ENCODE measurements at places on chromosomes 4 and X. TPM values are rescaled to one million over a fixed set of nuclear protein-coding genes. Genes with fewer than 3 reads are reported as not detected.

DNA sequence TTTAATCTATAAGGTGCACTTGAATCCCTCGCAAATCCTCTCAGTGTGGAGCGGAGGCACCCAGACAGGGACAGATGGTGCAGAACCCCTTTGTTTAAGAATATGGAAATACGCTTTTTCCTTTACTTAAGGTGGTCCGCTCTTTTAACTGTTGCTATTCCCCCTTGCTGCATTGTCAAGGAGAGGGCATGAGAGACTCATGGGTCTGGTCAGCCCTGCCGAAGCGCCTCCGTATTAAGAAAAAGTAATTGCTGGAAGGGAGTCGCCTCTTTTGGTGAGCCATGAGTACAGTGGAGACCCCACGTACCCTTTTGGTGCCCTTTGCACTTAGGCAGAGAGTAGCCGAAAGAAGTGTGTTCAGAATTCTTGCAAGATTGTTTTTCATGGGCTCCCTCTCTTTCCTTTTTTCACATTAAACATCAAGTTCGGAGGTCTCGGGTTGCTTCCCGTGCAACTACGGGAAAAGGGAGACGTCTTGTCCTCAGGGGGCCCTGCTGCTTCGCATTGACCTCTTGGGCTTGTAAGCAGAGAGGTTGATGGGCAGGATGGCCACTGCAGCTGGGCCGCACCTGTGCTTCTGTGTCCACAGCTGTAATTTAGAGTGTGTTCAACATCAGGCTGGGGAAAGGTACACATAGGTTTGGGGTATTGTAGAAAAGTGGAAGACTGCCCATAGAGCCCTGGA lies 109.6 kb downstream of the SPRY1 start:
- no peak overlapping the region for H3K27ac ChIP-seq
- no peaks in the 10 kb centered on the region for H3K36me3 ChIP-seq
- H3K4me3 ChIP-seq: peak overlapping the region; percentile 67
- H3K27me3 ChIP-seq: peaks cover 24% of the 10 kb centered on the region
- H3K4me1 ChIP-seq: peaks cover 8% of the 10 kb centered on the region
- no peak for DNase-seq

DNA sequence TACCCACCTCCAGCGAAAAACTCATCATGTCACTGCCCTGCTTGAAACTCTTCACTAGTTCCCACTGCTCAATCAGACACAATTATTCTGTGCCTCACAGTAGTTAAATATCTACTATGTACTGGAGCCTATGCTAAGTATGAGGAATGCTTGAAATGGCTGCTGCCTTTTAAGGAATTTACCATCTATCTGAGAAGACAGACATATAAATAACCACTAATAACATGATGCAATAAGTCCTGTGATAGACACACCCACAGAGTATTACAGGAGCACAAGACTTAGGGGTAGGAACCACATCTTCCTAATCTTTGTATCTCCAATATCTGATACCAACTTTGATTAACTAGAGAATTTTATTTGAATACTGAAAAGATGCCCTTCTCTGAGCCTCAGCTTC lies 21.1 kb downstream of the SLC25A53 start:
- peaks cover under 1% of the 10 kb centered on the region for H3K36me3 ChIP-seq
- H3K4me1 ChIP-seq: peaks cover 21% of the 10 kb centered on the region
- no peak for DNase-seq
- no peak overlapping the region for H3K4me3 ChIP-seq

DNA sequence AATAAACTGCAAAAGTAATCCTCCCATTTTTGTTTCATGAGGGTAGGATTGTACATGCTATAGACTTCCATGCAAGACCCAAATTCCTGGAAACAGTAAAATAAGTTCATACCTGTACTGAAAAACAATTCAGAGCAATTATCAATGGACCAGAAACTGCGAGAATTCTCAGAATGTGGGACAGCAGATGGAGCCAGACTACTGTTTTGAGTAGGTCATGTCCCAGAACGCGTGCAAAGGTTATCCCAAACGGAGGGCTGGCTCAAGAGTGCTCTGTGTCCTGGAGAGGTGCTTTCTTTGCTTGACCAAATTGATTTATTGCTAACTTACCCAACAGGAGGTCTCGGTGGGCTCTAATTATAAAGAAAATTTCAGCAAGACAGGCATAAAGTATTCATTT lies 1.7 kb upstream of the MAGEH1 start:
- no peaks in the 10 kb centered on the region for H3K36me3 ChIP-seq
- H3K27ac ChIP-seq: no peak overlapping the region
- H3K4me1 ChIP-seq: peaks cover 5% of the 10 kb centered on the region
- no peak for DNase-seq
- H3K4me3 ChIP-seq: no peak overlapping the region

- H3K27me3 ChIP-seq: peaks cover 2% of the 10 kb centered on the region
- no peaks in the 10 kb centered on the region for H3K36me3 ChIP-seq
- H3K27ac ChIP-seq: no peak overlapping the region
- no peak overlapping the region for H3K4me3 ChIP-seq
Observed at GRCh38 chr4:153025406-153025805, 89.3 kb downstream of the FHDC1 start.

GRCh38 chrX:94492541-94492940 lies 818.5 kb downstream of the FAM133A start:
- no peak overlapping the region for H3K27ac ChIP-seq
- H3K27me3 ChIP-seq: no peaks in the 10 kb centered on the region
- no peak overlapping the region for H3K4me3 ChIP-seq
- no peaks in the 10 kb centered on the region for H3K4me1 ChIP-seq
- DNase-seq: no peak
- H3K36me3 ChIP-seq: no peaks in the 10 kb centered on the region

DNA sequence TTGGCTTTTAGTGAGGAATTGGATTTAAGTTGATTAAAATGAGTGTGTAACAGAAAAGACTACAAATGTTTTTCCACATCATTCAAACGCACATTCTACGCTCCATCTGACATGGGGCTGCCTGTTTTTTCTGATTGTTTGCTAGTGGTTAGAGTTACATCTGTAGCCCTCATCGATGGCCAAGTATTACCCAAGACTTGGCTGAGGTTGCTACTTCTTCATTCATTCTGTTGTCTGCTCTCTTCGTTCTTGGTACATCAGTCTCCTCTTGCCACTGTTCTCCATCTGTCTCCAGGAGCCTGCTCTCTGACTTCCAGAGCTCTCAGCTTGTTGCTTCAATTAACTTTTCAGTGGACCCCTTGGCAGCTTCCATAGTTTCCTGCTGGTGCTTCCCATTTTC lies 1844.6 kb upstream of the TENM3 start:
- H3K4me3 ChIP-seq: no peak overlapping the region
- H3K27ac ChIP-seq: no peak overlapping the region
- H3K27me3 ChIP-seq: no peaks in the 10 kb centered on the region

DNA sequence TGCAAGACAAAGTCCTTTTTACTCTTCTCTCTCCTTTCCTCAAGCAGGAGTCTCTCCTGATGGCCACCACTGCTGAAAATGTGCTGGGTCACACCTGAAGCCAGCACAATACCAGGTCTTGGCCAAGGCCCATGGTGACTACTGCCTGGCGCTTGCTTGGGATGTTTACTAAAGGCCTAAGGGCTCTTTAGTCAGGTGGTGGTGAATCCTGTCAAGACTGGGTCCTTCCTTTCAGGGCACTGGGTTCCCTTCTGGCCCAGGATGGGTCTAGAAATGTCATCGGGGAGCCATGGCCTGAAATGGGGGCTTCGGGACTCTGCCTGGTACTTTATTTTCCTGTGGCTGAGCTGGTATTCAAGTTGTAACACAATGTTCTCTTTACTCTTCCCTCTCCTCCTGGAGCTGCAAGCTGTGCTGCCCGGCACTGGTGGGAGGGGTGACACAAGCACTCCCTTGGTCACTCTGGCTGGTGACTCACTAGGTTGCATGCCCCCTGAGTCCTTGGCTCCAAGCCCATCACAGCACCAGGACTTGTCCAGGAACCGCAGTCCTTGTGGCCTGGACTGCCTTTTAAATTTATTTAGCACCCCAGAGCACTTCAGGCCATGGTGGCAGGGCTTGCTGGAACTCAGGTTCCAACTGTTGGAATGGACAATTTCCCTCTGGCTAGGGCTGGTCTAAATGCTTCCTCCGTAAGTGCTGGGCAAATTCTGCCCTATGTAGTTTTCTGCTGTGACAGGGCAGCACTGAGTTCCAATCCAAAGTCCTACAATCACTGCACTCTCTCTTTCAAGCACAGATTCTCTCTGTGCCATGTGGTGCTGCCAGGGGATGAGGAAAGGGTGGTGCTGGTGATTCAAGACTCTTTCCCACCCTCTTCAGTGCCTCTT lies 11.3 kb downstream of the ARL13A start:
- H3K27ac ChIP-seq: no peak overlapping the region
- no peak overlapping the region for H3K4me3 ChIP-seq
- H3K36me3 ChIP-seq: peaks cover 5% of the 10 kb centered on the region

DNA sequence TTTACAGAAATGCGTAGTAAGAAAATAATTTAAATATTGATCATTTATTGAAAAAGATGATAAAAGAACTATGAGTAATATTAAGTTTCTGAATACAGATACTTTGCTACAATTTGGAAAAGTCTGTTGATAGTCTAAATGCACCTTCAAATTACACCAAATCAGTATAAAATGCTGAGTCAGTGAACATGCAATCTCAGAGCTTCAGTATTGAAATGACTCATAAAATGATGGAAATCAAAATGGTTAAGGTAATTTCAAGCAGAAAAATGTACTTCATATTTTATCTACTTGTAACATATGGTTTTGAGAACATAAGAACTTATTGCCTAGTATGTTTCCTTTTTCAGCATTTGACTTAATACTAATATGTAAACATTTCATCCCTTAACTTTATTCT lies 448.2 kb downstream of the PCDH10 start:
- no peak overlapping the region for H3K27ac ChIP-seq
- no peak overlapping the region for H3K4me3 ChIP-seq

- H3K4me3 ChIP-seq: no peak overlapping the region
- H3K4me1 ChIP-seq: no peaks in the 10 kb centered on the region
- H3K36me3 ChIP-seq: no peaks in the 10 kb centered on the region
- no peaks in the 10 kb centered on the region for H3K27me3 ChIP-seq
- no peak for DNase-seq
Observed at GRCh38 chrX:31236231-31236630, 164.4 kb upstream of the FTHL17 start.

GRCh38 chr4:183471946-183472708 lies 27.7 kb downstream of the CDKN2AIP start:
- no peaks in the 10 kb centered on the region for H3K27me3 ChIP-seq
- H3K4me3 ChIP-seq: no peak overlapping the region
- H3K36me3 ChIP-seq: no peaks in the 10 kb centered on the region
- peak; percentile 91 for DNase-seq
- H3K4me1 ChIP-seq: no peaks in the 10 kb centered on the region

TRAM1L1 gene
- not detected for total RNA-seq

PRRG3 gene
- total RNA-seq: not detected

SLIT2 gene
- not detected for total RNA-seq

NAP1L3 gene
- 2.4 TPM for total RNA-seq
